ENCODE measurements at places on chromosomes 13 and 19.
A peak's percentile ranks its signal among the peaks of the same experiment; 100 is the strongest.

- no peak for DNase-seq
Measured at GRCh38 chr19:41575998-41576397, at the start of gene CEACAM21. Gene CEACAM21 (plus strand): TSS chr19:41576166. CDS start chr19:41576275, 109 bp downstream.

- no peak for DNase-seq
Measured at GRCh38 chr13:59865398-59865797, 298.3 kb downstream of the DIAPH3 start.

- DNase-seq = no peak
Measured at GRCh38 chr19:2678044-2678671, 24.3 kb downstream of the GNG7 start.

DNA sequence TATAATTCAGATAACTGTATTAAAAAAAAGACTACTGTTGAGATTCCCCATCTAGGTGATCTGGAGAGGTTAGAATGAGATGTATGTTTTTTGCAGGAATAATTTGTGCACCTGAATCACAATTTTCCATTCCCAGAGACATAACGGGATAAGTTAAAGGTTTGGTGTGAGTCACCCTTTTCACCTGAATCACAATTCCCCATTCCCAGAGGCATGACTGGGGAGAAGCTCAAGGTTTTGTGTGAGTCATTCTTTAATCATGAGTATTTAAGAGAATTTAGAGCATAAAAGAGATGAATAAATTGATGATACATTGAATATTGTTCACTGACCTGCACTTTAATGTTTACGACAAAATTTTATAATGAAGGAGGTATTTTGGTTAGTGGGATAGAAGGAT lies 9.0 kb downstream of the OR7A5 start:
- DNase-seq = peak; percentile 54

- peak; percentile 44 for DNase-seq
Measured at GRCh38 chr13:42377640-42378382, 105.9 kb downstream of the AKAP11 start.

- peak; percentile 93 for DNase-seq
Measured at GRCh38 chr13:98992355-98992754, 14.5 kb upstream of the DOCK9 start.

DNA sequence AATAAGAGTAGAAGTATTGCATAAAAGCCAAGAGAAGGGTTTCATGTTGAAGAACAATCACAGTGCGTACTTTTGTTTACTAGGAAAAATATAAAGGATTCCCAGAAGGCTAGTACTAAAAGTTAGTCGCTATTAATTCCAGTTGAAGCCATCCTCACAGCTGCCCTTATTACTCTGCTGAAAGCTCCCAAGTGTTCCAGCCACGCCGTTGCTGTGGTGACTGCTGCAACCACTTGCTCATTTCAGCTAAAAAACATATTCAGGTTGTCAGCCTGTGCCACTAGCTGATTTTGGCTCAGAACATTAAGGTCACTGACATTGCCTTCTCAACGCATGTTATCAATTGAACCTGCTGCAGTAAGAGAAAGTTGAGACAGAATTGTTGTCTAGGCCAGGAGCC lies 87.1 kb upstream of the FNDC3A start:
- no peak for DNase-seq

GRCh38 chr19:49840736-49841249 lies 10.2 kb upstream of the PTOV1 start:
- no peak for DNase-seq
